ELF-1 (cell line): ENCODE measurements at places on chromosomes 13 and 19.
A peak's percentile ranks its signal among the peaks of the same experiment; 100 is the strongest.

DNA sequence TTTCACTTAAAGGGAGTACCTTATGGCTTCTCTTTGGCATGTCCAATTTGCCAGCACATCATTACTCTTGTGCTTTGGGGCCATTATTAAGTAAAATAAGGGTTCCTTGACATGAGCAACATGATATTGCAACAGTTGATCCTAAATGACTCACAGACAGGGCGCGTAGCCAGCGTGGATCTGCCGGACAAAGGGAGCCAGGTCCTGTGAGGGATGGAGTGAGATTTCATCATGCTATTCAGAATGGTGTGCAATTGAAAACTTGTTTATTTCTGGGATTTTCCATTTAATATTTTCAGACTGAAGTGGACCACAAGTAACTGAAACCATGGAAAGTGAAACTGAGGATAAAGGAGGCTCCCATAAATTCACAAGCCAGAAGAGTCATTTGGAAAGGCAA lies 48.6 kb upstream of the WASF3 start:
- DNase-seq: no peak

DNA sequence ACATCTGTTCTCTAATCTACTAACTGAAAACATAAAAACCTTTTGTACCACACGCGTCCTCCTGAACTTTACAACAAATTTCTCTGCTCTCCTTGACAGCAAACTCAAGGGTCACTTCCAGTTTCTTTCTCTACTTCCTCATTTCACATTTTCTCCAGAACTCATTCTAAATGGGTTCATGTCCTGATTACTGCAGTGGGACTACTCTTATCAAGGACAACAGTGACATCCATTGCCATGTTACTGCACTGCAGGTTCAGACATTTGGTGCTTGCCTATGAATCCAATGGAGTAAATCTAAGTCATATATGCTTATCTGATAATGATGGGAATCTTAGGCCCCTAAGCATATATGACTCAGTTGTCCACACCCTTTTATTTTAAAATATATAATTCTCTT lies 35.3 kb downstream of the FPR3 start:
- DNase-seq: no peak

DNA sequence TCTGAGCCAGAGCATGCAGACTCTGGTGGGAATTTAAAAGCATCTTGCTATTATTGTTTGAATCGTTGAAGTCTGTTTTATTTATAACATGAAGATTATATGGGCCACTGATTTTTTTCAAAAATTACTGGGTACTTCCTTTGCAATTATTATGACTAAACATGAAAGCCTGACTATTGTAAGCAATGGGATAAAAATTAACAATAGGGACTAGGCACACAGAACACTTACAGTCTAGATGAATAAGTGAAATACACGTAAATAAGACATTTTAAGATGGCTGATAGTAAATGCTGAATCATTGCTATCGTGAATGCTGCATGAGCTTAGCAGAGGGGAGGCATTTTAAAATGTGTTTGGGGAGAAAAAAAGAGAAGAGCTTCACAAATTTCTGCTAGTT lies 81.0 kb upstream of the MAB21L1 start:
- DNase-seq: no peak

DNA sequence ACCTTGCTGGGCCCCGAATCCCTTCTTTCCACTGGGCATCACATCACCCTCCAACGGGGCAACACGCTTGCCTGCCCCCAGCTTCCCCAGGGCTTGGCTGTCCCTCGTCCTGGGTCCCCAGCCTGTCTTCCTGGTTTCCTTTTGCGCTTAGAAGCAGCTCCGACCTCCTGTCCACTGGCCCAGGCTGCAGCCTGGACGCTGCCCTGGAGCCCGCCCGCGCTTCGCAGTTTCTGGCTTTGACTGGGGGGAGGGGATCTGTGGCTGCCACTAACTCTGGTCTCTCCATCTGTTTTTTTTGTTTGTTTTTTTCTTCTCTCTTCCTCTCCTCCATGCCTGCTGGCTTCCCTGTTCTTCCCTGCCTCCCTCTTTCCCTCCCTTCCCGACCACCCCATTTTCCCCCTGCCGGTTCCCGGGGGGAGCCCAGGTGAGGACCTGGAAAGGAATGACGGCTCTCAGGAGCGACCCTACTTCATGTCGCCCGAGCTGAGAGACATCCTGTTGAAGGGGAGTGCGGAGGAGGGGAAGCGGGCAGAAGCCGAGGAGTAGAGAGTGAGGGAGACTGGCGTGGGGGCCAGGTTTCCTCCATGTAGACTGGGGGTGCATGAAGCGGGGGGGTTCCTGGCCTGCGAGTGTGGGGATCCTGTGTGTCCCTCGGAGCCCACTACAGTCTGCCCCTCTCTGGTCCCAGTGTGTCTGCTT lies 11.5 kb upstream of the ILF3 start:
- no peak for DNase-seq

DNA sequence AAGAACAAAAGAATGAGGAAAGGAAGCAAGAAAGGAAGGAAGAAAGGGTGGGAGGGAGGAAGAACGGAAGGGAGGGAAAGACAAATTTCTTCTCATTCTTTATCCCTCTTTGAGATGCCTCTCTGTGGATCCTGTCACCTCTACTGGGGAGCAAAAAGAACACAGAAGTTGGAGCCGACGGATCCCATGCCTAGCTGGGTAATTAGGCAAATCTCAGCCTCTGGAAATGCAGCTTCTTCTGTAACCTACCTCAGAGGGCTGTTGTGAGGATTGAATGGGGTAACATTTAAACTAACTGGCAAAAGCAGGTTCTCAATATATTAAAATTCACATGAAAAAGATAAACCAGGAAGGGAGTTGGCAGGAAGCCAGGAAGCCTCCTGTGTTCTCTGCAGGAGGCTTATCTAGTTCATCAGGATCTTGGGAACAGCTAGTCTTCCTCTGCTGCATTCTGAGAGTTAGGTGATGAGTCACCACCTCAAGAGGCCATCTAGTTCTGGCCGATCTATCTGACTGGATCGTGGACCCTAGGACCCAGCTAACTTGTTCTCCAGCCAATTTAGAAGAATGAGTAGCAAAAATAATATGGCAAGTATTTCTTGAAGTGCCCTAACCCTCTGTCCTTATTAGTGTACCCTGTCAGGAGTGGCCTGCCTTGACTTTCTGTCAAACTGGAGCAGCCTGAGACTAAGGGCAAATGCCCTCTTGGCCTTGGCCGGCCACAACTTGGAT lies 15.2 kb upstream of the CPB2 start:
- peak; percentile 32 for DNase-seq

- DNase-seq: peak; percentile 8
Measured at GRCh38 chr19:13463296-13463695, 43.0 kb downstream of the CACNA1A start.

- peak; percentile 5 for DNase-seq
Measured at GRCh38 chr13:113864273-113864890, 506 bp upstream of the GAS6 start.

- DNase-seq: no peak
Measured at GRCh38 chr13:39967199-39967959, 311.9 kb downstream of the COG6 start.

DNA sequence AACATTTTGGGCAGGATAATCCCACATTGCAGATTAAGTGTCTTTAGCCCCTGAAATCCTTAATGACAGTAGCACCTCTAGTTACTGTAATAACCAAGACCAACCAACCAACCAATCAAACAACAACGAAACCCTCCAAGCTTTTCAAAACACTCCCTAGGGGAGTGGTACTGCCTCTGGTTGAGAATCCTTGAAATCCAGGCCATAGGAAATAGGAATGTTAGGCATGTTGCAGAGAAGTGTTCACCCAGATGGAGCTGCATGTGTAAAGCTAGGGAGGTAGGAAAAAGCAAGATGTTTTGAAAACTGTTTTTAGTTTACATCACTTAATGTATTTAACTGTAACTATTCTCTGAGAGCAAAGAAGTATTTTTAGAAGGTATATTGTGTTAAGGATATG lies 4.5 kb downstream of the LACC1 start:
- no peak for DNase-seq
